MCF 10A (cell line): ENCODE measurements at places on chromosomes 2 and 18. TPM values are rescaled to one million over a fixed set of nuclear protein-coding genes. Genes with fewer than 3 reads are reported as not detected.

DNA sequence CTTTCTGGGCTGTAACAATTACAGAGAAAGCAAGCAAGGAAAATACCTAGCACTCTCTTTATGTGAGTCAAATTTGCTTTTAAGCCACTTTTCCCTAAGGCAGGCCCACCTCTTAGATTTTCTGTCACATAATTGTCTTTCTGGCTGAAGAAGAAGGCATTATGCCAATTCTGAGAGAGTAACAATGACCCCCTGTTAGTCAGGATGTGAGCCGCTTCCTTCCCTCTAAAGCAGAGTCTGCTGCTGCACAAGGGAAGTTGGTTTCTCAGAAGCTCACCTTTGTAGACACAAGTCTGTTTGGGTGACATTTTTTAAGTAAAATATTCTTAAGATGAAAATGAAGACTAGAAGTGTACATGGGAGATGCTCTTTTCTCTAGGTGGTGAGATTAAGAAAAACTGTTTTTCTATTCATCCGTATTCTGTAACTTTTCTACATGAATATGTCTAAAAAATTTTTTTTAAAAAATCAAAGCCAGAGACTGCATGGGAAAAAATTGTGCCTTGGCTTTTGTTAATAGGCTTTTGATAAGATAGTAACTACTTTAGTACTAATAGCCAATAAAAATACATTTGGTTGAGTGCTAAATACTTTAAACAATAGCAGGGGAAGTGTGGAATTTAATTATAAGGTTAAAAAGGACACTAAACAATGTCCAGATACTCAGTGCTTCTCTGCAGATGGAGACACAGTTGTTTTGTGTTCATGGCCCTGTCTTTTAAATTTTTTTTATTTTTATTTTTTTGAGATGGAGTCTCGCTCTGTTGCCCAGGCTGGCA is 33.4 kb upstream of the VPS54 start:
- DNase-seq, result no peak

- no peak for DNase-seq
Observed at GRCh38 chr2:25079050-25079635, 37.3 kb downstream of the EFR3B start.

- peak; percentile 68 for DNase-seq
Observed at GRCh38 chr2:237154082-237154638, 68.5 kb downstream of the COPS8 start.

DNA sequence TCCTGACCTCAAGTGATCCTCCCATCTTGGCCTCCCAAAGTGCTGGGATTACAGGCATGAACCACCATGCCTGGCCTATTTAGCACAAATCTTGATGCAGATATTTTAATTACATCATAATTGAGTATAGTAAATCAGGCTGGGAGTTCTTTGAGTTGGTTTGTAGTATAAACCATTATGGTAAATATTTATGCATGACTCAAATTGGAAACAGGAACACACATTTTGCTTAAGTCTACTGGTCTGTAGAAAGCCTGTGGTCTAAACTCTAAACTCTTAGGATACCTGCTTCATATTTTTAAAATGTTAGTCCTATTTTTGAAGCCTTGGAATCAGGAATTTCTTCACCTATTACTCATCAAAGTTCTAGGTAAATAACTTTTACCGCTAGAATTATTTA is 16.8 kb downstream of the ASXL3 start:
- no peak for DNase-seq

- DNase-seq, result no peak
Observed at GRCh38 chr2:17648581-17648980, 105.0 kb downstream of the SMC6 start.

IL18R1 gene
- total RNA-seq, result 3.5 and 6.7 TPM in 2 replicates

C18orf54 gene
- total RNA-seq, result 4.4 and 5.5 TPM in 2 replicates

DNA sequence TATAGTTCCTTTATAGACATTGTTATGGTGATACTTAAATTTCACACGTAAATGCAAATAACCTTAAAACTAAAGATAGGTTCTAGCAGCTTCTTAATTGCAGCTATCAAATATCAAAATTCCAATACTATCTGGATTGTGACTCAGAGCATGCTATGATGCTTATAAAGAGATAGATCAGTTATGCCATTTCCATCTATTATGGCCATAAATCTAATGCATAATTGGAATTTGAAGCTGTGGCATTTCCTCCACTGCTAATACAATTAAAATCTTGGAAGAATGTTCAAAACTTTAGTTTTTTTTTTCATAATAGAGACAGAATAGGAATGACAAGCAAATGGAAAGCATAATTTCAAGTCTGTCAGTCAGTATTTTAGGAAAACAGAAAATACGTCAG is 220.8 kb upstream of the GALNT5 start:
- DNase-seq, result no peak

CD207 gene
- not detected in 2 replicates for total RNA-seq

- DNase-seq, result no peak
Observed at GRCh38 chr2:196959281-196959680, 32.8 kb upstream of the PGAP1 start.
